ENCODE measurements at places on chromosomes 1 and 21.

DNA sequence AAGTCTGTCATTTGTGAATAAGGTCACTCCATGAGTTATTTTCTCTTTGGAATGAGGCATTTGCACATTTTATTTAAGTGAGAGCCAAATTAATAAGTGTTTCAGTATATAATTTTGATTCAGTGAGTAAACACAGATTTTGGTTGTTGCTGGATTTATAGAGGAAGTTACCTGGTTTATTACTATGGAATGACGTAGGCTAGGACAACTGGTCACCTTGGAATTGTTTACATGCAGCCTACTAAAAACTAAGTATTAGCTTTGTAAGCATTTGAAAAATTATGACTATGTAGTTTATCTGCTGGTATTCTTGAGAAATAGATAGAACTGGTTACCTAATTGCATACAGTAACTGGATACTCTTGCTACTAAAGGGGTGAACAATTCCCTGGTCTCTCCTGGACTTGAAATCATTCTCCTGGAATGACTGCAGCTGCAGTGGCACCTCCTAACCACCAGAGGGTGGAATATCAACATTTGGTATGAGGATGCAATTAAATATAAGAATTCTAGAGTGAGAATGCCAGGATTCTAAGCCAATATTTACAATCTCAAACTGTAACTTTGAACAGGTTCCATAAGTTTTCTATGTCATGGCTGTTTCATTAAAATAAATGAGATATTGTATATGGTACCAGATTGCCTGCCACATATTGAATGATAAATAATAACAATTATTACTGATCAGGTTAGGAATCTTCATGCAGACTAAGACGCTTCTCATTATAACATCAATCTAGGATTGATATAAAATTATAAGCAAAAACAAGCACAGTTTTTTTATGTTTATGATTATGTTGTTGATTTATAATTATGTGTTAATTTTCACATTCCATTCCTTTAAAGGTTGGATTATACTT, 3.5 kb upstream of the KRTAP27-1 start:
- DNase-seq = peak; percentile 22

DNA sequence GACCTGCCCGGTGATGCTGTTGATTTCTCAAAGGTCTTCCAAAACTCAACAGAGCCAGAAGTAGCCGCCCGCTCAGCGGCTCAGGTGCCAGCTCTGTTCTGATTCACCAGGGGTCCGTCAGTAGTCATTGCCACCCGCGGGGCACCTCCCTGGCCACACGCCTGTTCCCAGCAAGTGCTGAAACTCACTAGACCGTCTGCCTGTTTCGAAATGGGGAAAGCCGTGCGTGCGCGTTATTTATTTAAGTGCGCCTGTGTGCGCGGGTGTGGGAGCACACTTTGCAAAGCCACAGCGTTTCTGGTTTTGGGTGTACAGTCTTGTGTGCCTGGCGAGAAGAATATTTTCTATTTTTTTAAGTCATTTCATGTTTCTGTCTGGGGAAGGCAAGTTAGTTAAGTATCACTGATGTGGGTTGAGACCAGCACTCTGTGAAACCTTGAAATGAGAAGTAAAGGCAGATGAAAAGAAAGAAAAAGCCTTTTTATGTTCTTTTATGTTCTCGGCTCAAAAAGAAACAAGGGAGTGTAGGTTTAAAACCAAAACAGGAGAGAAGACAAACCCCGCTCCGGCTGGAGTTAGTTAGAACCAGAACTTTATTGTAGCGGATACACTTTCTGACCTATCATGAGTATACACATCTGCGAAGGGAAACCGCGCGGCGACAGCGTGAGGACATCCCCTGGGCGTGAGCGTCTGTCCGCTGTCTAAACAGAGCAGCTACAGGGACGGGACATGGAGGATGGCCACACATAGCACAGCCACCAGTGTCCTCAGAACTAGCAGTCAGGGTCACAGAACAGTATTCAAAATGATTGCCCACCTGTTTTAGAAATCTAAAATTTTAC, 77.1 kb downstream of the PIK3CD start:
- DNase-seq = no peak

DNA sequence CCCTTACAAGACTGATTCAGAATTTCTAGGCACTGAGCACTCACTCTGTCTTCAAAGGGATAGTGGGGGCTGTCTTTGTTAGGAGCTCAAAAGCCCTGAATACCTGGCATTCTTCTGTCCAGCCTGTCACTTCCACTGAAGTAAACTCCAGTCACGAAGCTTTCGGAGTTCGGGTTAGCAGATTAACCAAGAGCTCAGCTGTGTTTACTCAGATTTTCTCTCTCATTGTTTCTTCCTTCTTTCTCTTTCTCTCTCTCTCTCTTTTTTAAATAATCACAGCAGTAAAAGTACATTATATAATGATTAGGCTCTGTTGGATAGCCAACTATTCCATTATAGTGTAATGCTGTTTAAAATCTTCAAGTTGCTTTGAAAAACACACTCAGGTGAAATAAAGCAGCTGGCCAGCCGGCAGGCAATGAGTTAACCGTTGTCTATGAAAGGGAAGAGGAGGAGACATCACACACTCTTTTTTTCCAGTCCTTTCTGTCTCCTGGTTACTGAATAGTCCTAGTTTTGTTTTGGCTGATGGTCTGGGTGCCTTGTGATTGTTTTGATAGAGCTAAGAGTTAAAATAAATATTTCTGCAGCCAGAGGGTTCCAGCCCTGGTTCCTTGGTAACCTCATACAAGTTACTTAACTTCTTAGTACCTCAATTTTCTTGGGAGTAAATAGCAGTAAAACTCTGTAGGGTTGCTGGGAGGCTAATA, 89.8 kb downstream of the ADSS2 start:
- peak; percentile 64 for DNase-seq

DNA sequence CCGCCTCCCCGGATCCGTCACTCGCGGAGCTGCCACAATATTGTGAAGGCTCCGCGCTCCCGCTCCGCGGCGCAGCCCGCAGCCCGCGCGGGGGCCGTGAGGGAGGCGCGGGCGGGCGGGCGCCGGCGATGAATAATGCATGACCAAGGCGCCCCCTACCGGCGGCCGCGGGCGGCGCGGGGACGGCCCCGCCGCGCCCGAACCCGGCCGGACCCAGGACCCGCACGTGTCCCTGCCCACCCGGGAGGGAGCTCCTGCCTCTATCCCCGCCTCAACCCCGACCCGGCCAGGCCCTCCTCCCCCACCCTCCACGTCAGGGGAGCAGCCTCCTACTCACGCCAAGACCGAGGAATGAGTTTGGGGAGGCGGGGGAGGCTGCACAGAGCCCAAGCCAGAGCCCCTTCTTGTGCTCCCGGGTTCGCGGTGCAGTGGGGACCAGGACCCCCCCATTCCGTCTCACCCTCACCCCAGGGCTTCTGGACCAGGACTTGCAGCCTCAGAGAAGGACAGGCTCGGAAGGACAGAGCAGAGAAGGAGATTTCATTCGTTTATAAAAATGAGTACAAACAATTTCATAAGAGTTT, 70.8 kb upstream of the CASZ1 start:
- DNase-seq = no peak

DNA sequence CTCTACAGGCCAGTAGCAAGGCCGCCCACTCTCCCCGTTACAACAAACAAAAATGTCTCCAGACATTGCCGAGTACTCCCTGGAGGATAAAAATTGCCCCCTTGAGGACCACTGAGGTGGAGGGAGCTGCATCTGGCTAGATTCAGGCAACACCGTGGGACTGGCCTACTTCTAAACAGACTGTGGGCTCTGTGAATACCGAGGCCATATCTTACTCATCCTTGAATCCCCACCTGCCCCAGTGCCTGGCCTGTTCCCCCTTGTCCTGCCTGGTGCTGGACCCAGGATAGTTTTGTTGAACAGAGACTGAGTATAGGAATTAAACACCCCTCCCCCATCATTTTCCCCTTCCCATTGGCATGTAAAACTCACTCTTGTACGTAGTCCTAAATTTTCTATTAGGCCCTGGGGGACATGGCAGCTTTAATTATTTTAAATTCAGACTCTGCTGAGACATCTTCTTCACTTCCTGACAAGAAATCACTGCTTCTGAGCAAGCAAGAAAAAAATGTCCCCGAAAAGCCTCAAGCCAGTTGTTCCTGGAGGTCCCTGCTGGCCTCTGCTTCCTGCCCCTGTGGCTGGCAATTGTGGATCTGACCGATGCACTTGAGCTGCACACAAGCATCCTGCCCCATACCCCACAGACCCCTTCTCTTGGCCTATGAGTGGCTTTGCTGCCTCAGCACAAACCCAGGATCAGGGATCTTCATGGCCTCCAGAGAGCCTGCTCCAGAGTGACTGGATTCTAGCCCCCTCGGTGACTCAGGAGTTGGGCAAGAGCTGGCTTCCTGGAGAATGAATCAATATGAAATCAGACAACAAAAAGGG, 111.0 kb downstream of the ACTL8 start:
- peak; percentile 90 for DNase-seq

DNA sequence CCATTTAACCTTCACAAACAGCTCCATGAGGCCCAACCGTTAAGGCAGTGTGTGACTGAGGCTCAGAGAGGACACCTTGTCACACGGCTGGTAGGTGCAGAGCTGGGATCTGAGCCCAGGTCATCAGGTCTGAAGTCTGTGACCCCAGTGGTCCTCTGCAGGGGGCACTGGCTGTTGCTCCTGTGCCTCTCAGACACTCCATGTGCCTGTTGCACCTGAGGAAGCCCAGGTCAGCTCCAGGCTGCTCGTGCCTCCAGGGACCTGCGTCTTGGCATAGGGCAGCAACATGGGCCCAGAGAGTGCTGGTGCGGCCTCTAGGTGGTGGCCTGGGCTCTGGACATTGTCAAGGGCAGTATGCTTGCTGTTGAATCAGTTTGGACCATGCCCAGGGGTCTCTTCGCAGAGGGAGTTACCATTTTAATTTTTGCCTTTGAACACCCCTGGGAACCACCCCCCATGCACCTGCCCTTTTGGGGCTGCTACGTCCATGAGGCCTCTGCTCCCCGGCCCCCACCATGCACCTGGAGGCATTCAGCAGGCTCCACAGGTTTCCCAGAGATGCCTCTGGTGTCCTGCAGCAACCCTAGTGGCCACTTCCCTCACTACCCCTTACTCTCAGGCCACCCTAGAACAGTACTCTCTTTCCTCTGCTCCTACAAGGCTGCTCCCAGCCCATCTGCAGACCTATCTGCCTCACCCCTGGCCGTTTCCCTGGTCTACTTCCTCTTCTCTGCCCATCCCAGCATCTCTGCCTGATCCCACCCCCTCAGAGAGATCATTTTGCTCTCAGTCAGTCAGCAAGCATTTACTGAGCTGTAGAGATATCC, 25.2 kb upstream of the EPS8L3 start:
- no peak for DNase-seq

GRCh38 chr21:32278103-32278502, 746 bp downstream of the MIS18A start:
- no peak for DNase-seq

DNA sequence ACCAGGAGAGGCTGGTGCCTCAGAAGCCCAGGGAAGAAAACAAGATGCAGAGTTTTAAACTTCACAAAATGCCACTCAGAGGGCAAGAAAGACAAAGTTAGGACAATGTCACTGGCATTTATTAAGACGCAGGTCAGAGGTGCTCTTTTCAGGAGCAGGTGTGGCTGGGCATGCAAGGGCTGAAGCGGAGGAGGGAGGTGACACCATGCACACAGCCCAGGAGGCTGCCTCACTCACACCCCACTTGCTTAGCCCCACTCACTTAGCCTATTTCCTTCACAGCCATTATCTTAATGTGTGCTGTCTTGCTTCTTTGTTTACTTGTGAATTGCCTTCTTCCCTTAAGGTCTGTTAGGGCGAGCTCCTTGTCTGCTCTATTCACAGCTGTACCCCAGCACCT, 17.2 kb downstream of the HIVEP3 start:
- DNase-seq = no peak

DNA sequence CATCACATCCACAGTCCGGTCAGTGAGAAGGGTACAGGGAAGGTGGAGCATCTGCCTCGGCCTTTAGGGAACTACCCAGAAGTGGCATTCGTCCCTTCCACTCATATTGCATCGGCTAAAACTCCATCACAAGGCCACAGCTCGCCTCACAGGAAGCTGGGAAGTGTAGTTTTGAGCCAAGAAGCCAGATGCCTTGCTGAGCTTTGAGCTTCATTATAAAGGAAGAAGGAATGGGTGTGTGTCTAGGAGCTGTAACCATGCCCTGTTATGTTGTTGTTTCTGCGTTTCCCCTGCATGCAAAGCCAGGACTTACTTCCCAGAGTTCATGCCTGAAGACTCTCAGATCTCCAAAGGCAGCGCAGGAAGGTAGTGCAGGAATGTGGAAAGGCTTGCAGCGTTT, 61.1 kb downstream of the OPTC start:
- DNase-seq = peak; percentile 72
